ENCODE measurements at places on chromosomes 13 and 19. TPM values are rescaled to one million over a fixed set of nuclear protein-coding genes. Genes with fewer than 3 reads are reported as not detected.

CEACAM20 gene
- 0.33 TPM for total RNA-seq

DNAJC15 gene
- 16.7 TPM for total RNA-seq

CLPTM1 gene
- 51.3 TPM for total RNA-seq

RNF225 gene
- total RNA-seq = 0.67 TPM

FPR1 gene
- total RNA-seq = not detected

CRLF1 gene
- total RNA-seq = 0.48 TPM

ITGBL1 gene
- 7.0 TPM for total RNA-seq

ZNF600 gene
- total RNA-seq = 7.5 TPM

MTUS2 gene
- not detected for total RNA-seq

CYP2S1 gene
- 2.0 TPM for total RNA-seq

GARIN5A gene
- not detected for total RNA-seq

DAND5 gene
- not detected for total RNA-seq

SPACA4 gene
- not detected for total RNA-seq

METTL21C gene
- total RNA-seq = not detected

HSH2D gene
- total RNA-seq = not detected

HCN2 gene
- total RNA-seq = 1.6 TPM

SSC5D gene
- total RNA-seq = 0.57 TPM

ZNF599 gene
- 5.9 TPM for total RNA-seq

ZNF99 gene
- not detected for total RNA-seq

SLITRK1 gene
- not detected for total RNA-seq

LILRB4 gene
- not detected for total RNA-seq

PPP1R13L gene
- 24.8 TPM for total RNA-seq

SHISA2 gene
- total RNA-seq = 0.98 TPM

F7 gene
- total RNA-seq = not detected

CRYL1 gene
- 54.5 TPM for total RNA-seq

FFAR2 gene
- total RNA-seq = not detected

LILRB1 gene
- not detected for total RNA-seq

All from vein endothelial cell (primary cell).